Transverse colon (tissue), 4 donors: ENCODE measurements at places on chromosomes 11 and 22. TPM values are rescaled to one million over a fixed set of nuclear protein-coding genes. Genes with fewer than 3 reads are reported as not detected.

NCF4 gene
- 30.3 TPM for total RNA-seq

CHCHD10 gene
- 80.0 TPM for total RNA-seq

TCN1 gene
- not detected for total RNA-seq

PDGFB gene
- total RNA-seq: 7.5 TPM

EHF gene
- 224 TPM for total RNA-seq

TSGA10IP gene
- not detected for total RNA-seq

C11orf86 gene
- 88.3 TPM for total RNA-seq

STK33 gene
- total RNA-seq: 14.2 TPM

KCNJ11 gene
- not detected for total RNA-seq

FDXACB1 gene
- total RNA-seq: 1.4 TPM

MFNG gene
- 13.4 TPM for total RNA-seq
